Progenitor cell of endocrine pancreas (in vitro differentiated cells): ENCODE measurements at places on chromosomes 7 and 10. TPM values are rescaled to one million over a fixed set of nuclear protein-coding genes. Genes with fewer than 3 reads are reported as not detected.

Gene FRMD4A
- total RNA-seq = 42.2 and 66.9 TPM in 2 replicates

Gene CYP3A7
- total RNA-seq = not detected in 2 replicates

Gene A1CF
- total RNA-seq = 29.5 and 29.9 TPM in 2 replicates

Gene LRIT1
- total RNA-seq = not detected in 2 replicates

Gene WEE2
- 0.16 and 0.36 TPM in 2 replicates for total RNA-seq

Gene GJD4
- total RNA-seq = 0.24 TPM in 1 of 2 replicates, not detected in the other

Gene MMP21
- total RNA-seq = not detected in 2 replicates

- H3K27ac ChIP-seq = no peak overlapping the region
- H3K4me3 ChIP-seq = no peak overlapping the region
- no peaks in the 10 kb centered on the region for H3K36me3 ChIP-seq
- H3K27me3 ChIP-seq = no peaks in the 10 kb centered on the region
- no peaks in the 10 kb centered on the region for H3K4me1 ChIP-seq
- DNase-seq = no peak
Measured at GRCh38 chr10:59580026-59580863, 129.4 kb downstream of the SLC16A9 start.

- DNase-seq = no peak
- peak overlapping the region; percentile 80 for H3K27ac ChIP-seq
- H3K27me3 ChIP-seq = no peaks in the 10 kb centered on the region
Measured at GRCh38 chr10:30070001-30070685, 10.8 kb upstream of the JCAD start.

DNA sequence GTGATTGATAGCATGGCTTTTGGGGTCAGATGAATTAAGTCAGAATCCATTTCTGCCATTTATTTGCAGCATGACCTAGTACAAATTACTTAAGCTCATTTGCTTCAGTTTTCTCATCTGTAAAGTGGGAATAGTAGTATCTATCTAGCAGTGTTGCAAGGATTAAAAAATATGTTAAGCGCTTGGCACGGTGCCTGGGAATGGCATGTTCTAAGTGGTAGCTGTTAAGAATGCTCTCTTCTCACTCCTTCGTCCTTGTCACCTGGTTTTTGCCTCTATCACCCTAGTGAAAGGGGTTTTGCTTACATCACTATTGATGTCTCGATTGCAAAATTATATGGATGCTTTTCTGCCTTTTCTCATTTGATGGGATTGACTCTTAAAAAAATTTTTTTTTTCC, 7.4 kb downstream of the TMEM248 start:
- no peak for DNase-seq
- no peaks in the 10 kb centered on the region for H3K27me3 ChIP-seq
- no peak overlapping the region for H3K4me3 ChIP-seq
- peaks cover 7% of the 10 kb centered on the region for H3K36me3 ChIP-seq
- no peak overlapping the region for H3K27ac ChIP-seq

DNA sequence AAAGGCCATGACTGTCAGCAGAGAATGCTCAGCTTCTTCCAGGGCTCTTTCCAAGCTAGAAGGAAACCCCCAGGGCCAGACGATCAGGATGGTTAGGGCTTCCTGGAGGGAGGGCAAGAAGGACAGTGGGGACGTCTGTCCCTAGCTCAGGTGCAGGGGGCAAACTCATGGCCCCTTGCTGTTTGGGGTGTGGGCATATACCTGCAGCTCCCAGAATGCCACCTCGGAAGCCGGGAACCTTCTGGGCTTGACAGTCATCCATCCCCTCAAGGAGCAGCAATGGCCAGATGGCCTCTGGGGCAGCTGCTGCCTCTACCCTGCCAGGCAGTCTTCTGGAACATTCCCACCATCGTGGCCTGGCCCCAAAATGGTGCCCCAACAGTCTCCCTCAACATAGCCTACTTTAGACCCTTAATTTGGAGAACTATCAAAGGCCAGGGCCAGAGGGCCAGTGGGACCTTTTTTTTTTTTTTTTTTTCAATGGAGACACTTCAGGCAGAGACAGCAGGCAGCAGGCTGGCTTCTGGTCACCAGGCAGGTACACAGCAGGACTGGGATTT, 40.2 kb upstream of the ZMIZ1 start:
- DNase-seq = no peak
- peaks cover 27% of the 10 kb centered on the region for H3K4me1 ChIP-seq
- peaks cover 11% of the 10 kb centered on the region for H3K27me3 ChIP-seq
- H3K4me3 ChIP-seq = no peak overlapping the region
- no peak overlapping the region for H3K27ac ChIP-seq

GRCh38 chr7:95974108-95974507, 201.8 kb downstream of the DYNC1I1 start:
- peaks cover 14% of the 10 kb centered on the region for H3K27me3 ChIP-seq
- no peak overlapping the region for H3K4me3 ChIP-seq
- H3K4me1 ChIP-seq = peaks cover 13% of the 10 kb centered on the region
- no peaks in the 10 kb centered on the region for H3K36me3 ChIP-seq
- DNase-seq = no peak
- no peak overlapping the region for H3K27ac ChIP-seq

DNA sequence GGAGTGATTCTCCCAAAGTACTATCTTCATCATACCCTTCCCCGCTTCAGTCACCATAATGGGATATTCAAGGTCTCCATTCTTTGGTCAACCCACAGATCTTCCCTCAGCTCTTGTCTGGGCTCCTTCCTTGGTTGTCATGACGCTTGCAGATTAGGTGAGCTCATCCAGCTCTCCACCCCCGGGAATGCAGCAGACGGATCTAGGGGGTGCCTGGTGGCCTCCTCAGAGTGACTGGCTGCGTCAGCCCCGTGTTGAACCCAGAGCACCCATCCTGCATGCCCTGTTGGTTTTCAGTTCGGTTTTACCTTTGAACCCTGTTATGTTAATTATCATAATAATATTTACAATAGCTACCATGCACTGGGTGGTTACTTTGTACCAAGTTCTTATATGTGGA, 6.4 kb downstream of the NEURL1 start:
- DNase-seq = no peak
- no peak overlapping the region for H3K4me3 ChIP-seq
- peaks cover 2% of the 10 kb centered on the region for H3K36me3 ChIP-seq
- peaks cover 46% of the 10 kb centered on the region for H3K27me3 ChIP-seq
- peaks cover 9% of the 10 kb centered on the region for H3K4me1 ChIP-seq
- no peak overlapping the region for H3K27ac ChIP-seq

DNA sequence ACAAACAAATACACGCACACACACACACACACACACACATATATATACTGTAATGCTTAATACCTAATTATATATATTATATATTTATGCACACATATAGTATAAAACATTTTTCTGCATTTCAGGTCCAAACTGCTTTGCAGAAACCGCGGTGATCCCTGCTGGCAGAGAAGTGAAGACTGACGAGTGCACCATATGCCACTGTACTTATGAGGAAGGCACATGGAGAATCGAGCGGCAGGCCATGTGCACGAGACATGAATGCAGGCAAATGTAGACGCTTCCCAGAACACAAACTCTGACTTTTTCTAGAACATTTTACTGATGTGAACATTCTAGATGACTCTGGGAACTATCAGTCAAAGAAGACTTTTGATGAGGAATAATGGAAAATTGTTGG, 138.5 kb downstream of the VWC2 start:
- no peaks in the 10 kb centered on the region for H3K27me3 ChIP-seq
- H3K4me1 ChIP-seq = no peaks in the 10 kb centered on the region
- DNase-seq = no peak
- no peak overlapping the region for H3K27ac ChIP-seq

GRCh38 chr7:155311826-155312537, 14.3 kb downstream of the INSIG1 start:
- peaks cover 11% of the 10 kb centered on the region for H3K27me3 ChIP-seq
- no peak overlapping the region for H3K4me3 ChIP-seq
- H3K36me3 ChIP-seq = peaks cover 15% of the 10 kb centered on the region
- no peak for DNase-seq
- H3K27ac ChIP-seq = no peak overlapping the region

DNA sequence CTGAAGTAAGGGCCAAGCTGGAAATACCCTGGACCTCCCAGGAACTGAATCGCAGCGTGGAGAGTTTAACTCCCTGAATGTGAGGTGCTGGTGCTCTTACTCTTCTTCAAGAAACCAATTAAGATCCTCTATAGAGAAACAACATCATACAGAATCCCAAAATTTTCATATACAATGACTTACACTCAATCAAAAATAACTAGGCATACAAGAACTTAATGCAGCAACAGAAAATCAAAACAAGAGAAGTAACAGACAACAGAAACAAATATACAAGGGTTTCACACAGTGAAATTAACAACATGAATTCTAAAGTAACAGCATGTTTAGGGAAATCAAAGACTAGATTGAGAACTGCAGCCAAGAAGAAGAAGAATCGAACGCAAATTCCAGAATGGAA, 37.7 kb downstream of the RNF216 start:
- no peak overlapping the region for H3K4me3 ChIP-seq
- H3K27me3 ChIP-seq = no peaks in the 10 kb centered on the region
- H3K4me1 ChIP-seq = peaks cover 11% of the 10 kb centered on the region
- no peak overlapping the region for H3K27ac ChIP-seq
- no peak for DNase-seq

GRCh38 chr10:70162892-70163201, 7.5 kb downstream of the SAR1A start:
- H3K27ac ChIP-seq = no peak overlapping the region
- no peaks in the 10 kb centered on the region for H3K27me3 ChIP-seq
- DNase-seq = no peak
- peaks cover 6% of the 10 kb centered on the region for H3K36me3 ChIP-seq
- H3K4me1 ChIP-seq = peaks cover 3% of the 10 kb centered on the region
